Effector CD4-positive, alpha-beta T cell (primary cell): ENCODE measurements at places on chromosomes 5 and 9.

DNA sequence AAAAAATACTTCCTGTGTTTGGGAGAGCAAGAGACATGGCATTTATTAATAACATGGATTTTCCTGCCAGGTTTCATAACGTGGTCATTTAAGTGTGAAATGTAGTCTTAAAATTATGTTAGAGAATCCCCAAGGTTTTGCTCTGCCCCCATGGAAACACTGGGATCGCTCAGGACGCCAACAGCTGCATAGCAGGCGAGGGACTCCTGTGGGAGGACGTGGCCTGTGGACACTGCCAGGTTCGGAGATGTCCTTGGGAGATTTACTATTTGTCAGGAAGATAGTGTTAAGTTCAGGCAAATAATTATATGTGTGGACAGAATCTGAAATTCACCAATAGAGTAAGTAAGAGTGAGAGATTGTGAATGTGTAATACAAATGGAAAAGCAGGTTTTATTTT is 977 bp downstream of the BTNL9 start:
- DNase-seq: no peak

DNA sequence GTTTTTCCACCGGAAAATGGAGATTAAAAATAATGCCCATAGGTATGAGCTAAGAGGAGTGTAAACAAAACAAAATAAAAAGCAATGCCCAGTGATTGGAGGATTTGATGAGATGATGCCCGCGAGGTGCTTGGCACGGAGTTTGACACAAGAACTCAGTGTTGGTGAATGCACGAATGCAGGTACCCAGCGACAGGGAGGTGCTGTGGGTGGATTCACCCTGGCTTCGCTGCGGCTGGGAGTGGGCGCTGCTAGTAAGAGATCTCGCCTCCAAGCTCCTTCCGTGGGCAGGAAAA is 526 bp upstream of the STXBP1 start:
- DNase-seq: no peak

DNA sequence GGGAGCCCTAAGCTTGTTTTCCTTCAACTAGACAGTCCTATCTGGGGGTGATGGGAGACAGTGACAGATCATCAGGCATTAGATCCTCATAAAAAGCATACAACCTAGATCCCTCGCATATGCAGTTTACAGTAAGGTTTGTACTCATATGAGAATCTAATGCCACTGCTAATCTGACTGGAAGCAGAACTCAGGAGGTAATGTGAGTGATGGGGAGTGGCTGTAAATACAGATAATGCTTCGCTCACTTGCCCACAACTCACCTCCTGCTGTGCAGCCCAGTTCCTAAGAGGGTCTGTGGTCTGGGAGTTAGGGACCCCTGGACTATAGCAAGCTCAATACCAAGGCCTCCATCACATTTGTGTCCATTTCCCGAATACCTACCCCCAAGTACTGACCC is 260.5 kb downstream of the CDK5RAP2 start:
- DNase-seq: no peak

DNA sequence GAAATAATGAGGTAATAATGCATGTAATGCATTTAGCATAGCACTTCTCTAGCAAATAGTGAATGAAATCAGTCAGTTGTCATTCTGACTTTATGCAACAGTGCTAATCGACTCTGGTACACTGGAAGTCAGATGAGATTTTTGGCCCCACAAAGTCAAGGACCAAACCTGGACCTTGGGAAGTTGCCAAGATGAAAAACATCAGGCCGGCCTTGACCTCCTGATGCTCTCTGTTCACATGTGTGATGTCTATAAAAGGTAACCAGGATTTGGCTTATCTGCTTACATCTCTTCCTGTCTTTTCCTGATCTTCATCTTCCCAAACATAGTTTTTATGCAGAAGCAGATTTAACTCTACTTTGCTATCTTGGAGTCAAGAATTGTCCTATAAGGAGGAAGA is 39.5 kb downstream of the SLC22A5 start:
- DNase-seq: no peak

- no peak for DNase-seq
Observed at GRCh38 chr5:167770461-167770860, 521.0 kb upstream of the WWC1 start.

- DNase-seq: no peak
Observed at GRCh38 chr9:133113949-133114885, 6.8 kb downstream of the RALGDS start.

- DNase-seq: no peak
Observed at GRCh38 chr5:124849774-124850173, 103.3 kb upstream of the ZNF608 start.

DNA sequence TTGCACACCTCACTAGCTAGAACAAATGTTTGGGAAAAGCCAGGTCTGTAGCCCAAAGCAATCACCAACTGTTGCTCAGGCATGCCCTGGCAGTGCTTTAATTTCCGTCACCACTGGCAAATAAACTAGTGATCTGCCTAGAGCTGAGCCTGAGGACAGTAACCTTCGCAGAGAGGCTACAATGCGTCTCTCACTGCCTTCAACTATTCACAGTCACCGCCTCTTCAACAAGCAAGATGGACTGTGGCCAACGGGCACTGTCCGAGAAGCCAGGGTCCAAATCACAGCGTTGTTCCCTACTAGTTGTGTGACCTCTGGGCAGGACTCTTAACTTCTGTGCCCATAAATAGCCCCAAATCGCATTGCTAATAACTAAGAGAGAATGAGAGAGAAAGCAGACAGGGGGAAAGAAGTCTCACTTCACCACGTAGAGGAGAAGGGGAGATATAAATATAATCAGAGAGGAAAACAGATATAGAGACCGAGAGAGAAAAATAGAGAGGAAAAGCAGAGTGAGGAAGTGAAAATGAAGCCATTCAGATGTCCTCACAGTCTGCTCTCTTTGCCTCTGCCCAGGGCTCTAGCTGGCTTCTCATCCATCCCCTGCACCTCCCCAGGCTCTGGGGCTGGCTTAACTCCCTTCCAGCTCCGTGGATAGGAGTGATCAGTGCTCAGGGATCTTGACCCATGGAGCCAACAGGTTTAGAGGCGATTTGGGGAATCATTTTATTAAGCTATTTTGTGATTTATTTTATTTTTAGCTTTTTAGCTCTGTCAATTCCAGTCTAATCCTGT is 157.9 kb downstream of the ZDHHC21 start:
- DNase-seq: no peak

- no peak for DNase-seq
Observed at GRCh38 chr5:36647046-36647445, 40.6 kb downstream of the SLC1A3 start.

DNA sequence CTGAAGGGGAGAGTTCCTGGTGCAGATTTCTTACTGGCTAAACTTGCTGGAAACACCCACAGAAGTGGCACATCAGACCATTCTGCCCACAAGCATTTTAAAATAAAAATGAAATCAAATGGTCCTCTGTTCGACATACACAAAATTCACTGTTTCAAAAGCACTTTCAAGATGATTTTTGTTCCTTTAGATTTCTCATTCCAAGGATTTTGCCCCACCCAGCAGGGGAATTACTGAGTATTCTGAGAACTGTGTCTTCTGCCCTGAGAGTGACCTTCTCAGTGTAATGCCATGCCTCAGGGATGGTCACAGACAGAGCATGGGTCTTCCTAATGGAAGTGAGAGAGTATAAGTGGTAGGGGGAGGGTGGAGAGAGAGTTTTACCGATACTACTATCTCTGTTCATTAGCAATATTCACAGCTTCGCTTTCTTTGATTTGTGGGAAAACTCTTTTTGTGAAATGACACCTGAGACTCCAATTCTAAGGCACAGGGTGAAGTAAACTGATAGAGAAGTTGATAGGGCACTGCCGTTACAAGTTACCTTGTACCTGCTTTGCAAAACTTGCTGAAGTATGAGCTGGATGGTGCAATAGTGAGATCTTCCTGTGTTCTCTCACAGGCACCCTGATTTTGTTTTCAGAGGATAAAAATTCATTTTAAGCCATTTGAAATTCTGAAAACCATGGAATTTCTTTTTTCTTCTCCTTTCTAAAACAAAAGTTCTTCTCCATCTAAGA is 95.8 kb upstream of the CD180 start:
- DNase-seq: no peak

- no peak for DNase-seq
Observed at GRCh38 chr5:87405472-87406155, 7.1 kb downstream of the CCNH start.

- no peak for DNase-seq
Observed at GRCh38 chr5:60992871-60993270, 47.9 kb downstream of the NDUFAF2 start.

- no peak for DNase-seq
Observed at GRCh38 chr5:78591972-78592700, 56.4 kb downstream of the LHFPL2 start.

GRCh38 chr9:126354887-126355770 is 28.5 kb downstream of the MVB12B start:
- DNase-seq: no peak

DNA sequence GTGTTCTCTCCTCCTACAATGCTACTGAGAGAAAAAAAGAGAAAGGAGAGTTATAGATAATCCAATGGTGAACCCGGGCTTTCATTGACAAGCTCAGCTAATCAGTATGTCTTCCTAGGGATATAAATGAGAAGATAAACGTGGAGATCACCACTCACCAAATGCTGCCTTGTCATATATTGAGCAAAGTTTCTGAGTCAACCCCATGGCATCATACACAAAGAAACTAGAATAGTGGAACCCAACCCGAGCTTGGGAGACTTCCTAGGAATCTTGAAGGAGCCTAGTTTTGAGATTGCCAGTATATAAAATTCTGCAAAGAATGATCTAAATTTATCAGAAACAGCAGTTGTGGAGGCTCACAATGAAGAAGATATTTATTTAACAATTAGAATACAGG is 47.8 kb downstream of the PTPN3 start:
- no peak for DNase-seq

- DNase-seq: no peak
Observed at GRCh38 chr5:36644727-36645126, 38.3 kb downstream of the SLC1A3 start.

- no peak for DNase-seq
Observed at GRCh38 chr9:35666045-35666444, 1.1 kb upstream of the ARHGEF39 start.

- DNase-seq: no peak
Observed at GRCh38 chr5:108531367-108532128, 149.7 kb upstream of the FBXL17 start.

- DNase-seq: no peak
Observed at GRCh38 chr9:79610019-79610631, 38.4 kb downstream of the TLE4 start.

- no peak for DNase-seq
Observed at GRCh38 chr5:173454361-173454735, 126.1 kb upstream of the STC2 start.

GRCh38 chr9:9286001-9286400 is 1326.8 kb downstream of the PTPRD start:
- DNase-seq: no peak

- no peak for DNase-seq
Observed at GRCh38 chr9:130607640-130608420, 28.5 kb downstream of the FUBP3 start.

GRCh38 chr9:86795047-86795442 is 152.3 kb downstream of the GAS1 start:
- DNase-seq: no peak

GRCh38 chr5:31934156-31934555 is 240.0 kb downstream of the GOLPH3 start:
- DNase-seq: no peak

DNA sequence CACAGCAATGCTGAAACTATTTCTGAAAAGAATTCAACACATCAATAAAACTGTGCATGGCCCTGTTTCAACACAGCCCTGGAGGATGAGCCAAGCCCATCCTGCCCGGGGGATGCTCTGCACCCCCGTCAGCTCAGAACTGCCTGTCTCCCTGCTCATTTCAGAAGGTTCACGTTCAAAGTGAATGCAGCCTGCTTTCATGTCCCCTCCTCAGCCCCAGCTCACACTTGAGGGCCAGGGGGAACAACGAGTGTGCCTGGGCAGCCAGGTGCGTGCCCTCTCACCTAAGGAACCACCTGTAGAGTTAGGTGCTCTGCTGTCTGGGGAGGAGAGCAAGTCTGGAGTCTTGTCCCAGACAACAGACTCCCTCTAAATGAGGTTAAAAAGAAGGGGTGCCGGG is 348.5 kb upstream of the IRX2 start:
- DNase-seq: no peak

DNA sequence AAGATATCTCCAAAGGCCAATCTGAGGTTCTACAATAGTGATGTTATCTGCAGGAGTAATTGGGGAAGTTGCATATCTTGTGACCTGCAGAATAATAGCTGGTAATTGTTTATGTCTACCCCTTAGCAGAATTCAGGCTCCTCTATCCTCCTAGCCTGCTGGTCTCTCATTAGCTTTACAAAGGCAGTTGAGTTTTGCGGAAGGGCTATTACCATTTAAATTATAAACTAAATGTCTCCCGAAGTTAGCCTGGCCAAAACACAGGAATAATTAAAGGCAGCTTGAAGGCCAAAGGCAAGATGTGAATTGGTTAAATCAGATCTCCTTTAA is 168.7 kb downstream of the TTC39B start:
- DNase-seq: no peak

DNA sequence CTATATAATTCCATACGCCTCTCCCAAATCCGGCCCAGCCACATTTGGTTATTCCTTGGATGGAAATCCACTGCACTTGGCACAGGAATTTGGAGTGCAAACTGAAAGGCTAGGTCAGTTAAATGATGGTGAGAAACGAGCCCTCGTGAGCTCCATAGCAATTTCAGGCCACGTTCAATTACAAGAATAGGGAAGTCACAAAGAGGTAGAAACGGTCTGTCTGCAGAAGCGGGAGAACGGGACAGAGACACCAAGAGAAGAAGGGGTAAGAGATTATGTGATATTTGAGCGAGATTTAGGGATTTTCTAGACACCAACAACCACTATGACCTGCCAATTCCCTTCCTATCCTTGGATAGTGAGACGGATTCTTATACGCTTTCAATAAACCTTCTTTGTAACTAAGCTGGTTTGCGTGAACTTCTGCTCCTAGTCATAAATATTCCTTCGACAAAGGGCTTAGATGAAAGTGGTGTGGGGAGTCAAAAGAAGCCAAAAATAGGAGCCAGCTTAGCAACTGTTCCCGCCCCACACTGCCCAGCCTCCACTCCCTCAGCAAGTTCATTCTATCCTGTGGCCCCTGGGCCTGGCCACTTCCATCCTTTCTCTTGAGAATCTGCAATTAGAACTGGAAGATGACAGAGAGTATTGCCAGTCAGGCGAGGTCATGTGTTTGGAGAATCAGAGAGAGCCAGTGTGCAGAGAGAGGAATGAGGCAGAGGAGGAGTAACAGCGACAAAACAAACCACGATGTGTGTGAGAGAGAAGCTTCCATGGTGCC is 118.4 kb downstream of the ZNF608 start:
- DNase-seq: no peak
